ENCODE measurements at places on chromosomes 16 and 17.

- no peak for DNase-seq
Observed at GRCh38 chr16:80417706-80418271, 123.0 kb upstream of the DYNLRB2 start.

DNA sequence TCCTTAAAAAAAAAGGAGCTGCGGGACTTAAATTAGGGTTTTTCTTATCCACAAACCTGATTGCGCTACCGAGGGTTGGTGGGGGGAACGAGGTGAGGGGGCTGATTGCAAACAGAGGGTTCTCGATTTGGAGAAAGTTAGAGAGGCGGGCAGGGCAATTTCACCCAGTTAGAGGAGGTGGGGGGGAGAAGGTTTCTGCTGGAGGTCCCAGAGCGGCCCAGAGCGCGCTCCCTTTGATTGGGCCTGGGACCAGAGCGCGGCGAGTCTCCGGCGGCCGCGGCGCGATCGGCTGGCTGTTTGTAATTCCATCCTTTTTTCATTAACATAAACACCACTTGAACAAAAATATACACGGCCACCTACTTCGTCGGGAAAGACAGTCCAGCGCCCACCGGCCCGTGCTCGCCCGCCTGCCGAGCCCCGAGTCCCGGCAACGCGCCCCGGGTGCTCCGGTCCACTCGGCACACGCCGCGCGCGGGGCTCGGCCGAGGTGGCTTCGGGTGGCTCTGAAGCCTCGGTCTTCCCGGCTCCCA, 13.3 kb upstream of the FOXF1 start:
- DNase-seq, result no peak

DNA sequence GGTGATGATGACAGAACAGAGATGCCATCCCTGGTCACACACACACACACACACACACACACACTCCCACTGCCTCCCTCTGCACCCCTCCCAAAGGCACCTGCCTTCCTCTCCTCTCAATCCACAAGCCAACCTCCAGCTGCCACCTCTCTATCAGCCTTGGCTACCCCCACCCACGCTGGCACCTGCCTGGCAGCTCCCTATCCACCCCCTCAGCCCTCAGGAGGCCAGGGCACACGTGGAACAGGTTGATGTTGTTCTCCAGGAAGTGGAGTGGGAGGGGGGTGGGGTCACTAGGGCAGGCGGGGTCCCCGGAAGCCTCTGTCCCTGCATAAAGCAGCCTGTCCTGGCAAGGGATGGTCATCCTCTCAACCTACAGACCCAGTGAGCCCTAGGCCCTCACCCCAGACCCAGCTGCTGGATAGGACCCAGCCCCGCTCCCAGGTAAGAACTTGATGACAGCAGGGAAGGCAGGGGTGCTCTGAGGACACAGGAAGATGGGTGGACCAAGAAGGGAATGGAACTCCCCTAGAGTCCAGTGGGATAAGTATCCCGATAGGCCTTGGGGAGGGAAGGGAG, at the start of gene GSDMA:
Gene GSDMA, plus strand, starts transcription at position 363 of the 579 bp plus-strand sequence. CDS start 2,684 bp downstream, outside the sequence.
- DNase-seq, result peak; percentile 23

GRCh38 chr17:50471009-50471905, 2.6 kb upstream of the CHAD start:
- DNase-seq, result no peak

DNA sequence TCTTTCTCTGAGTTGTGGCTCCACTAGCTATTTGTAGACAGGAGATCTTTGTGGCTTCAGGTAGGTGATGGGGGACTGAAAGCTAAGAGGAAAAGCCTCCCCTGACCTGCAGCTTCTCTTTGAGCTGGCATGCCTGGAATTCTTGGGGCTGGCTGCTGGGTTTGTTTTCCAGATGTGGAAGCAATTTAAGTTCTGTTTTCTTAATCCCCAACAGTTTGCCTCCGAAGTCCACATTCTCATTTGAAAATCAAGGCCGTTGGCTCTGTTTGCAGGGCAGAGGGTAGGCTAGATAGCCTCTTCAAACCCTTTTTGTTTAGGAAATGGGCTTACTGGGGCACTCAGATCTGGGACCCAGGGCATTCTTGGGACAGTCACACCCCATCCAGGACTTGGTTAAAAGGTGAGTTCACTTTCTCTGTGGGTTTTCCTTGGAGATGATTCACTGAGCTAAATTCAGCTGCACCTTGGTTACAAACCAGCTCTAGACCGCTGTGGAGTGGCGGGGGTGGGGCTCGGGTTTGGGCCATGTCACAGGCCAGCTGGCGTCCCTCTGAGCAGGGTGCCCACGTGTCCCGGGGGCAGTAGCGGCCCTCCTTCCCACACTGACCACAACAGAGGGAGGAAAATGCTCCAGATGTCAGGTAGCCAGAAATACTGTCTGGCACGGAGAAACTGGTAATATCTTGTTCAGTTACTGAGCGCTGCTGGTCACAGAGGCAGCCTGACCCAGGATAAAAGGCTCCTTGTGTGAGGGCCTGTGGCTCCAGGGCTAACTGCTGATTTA, 108.5 kb downstream of the RAB11FIP4 start:
- DNase-seq, result no peak

- DNase-seq, result no peak
Observed at GRCh38 chr16:62661435-62661834, 625.2 kb upstream of the CDH8 start.

DNA sequence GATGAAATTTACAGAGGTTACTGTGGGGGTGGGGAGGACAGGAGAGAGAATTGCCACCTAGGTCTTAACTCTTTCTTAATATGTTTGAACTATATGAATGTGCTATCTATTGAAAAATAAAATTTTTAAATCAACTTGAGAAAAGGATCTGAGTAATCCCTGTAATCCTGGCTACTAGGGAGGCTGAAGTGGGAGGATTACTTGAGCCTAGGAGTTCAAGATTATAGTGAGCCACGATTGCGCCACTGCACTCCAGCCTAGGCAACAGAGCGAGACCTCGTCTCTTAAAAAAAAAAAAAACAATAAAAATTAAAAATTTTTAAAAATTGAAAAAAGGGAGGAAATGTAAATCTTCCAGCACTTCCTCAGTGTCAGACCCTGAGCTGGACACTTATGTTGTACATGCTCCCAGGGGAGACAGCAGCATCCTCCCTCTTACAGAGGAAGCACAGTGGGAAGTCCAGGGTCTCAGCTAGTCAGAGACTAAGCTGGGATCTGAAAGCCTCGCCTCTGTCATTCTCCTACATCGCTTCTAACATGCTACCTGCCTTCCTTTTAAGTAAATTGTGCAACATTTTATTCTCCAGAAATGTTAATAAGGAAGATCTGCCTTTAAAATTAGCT, 21.9 kb downstream of the PMM2 start:
- DNase-seq, result no peak

DNA sequence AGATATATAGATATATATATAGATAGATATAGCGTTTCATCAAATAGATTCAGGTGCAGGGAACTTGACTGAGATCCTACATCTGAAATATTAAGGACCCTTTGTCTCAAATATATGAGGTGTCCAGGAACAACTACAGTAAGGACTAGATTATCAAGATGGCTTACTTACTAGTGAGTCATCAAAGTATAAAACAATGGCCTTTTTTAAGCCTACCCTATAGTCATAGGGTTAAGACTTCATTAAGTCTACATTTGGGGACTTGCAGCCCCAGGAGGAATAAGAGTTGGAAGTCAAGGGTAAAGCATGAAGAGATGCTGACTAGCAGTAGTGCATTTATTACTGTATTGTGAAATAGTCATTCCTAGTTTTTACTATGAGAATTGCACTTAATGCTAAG, 1023.4 kb downstream of the CDH11 start:
- DNase-seq, result no peak

DNA sequence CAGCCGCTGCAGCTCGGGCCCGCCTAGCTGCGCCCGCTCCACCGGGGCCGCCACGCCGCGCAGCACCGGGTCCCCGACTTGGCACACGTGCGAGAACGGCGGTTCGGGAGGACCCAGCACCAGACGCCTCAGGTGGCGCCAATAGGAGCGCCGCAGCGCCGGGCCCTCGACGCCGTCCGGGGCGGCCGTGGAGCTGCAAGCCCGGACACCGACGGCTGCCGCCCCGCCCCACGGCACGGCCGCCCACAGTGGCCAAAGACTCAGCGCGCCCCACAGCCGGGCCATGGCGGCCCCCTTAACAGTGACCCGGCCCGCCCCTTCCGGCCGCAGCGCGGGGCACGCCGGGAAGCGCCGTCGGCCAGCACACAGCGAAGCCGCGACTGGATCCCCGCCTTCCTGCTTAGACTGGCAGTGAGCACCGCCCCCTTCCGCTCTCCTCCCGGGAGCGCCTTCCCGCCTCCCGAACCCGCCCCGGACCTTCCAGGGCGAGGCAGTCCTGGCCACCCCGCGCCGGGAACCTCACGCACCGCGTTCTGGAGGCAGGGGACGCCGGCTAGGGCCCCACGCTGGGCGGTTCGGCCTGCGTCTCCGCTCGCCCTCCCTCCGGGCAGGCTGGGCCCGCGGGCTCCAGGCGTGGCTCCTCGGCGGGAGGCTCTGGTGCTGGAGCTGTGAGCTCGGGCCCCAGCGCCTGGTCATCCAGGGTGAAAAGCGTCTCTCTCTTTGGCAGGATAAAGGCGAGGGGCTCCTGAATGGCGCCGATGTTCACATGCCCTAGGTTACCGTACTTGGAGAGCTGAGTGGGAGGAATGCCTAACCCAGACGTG, at the start of gene PDF:
Gene PDF, minus strand, starts transcription at position 303 of the 824 bp plus-strand sequence. Its CDS starts 18 bp downstream, at position 285.
- peak; percentile 70 for DNase-seq

DNA sequence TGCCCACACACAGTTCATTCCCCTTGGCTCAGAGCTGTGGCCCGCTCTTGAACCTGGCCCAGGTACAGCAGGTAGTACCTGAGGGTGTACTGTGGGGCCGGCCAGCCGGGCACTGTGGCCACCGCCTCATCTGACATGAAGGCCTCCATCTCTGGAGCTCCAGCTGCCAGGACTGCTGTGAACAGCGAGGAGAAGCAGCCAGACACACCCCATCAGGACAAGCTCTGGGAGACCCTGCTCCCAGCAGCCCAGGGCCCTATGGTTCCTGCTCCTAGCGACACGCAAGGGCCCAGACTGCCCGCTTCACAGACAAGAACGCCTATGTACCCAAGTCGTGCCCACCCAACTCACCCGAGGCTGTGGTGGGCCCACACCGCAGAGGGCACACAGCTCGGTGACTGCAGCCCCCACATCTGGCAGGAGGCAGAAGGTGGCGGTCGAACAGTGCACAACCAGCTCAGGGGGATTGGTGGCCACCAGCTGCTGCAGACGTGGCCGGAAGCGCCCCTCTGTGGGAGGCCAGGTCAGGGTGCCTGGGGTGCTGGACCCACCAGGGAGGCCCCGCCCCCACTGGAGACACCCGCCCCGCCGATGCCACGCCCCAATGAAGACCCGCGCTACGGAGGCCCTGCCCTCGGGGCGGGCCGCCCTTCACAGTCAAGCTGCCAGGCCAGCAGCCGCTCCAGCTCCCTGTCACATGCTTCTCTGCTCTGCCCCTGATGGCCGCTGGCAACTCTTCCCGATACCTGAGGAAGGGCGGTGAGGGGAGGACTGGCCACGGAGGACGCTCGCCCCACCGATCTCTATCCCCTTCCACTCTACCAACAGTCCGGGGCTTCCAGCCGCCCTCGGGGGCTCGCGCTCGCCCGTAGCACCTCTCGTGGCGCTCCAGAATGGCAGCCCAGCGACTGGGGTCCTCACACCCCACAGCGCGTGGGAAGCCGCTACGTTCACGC, 1.1 kb upstream of the STUB1 start:
- no peak for DNase-seq
